ENCODE measurements at places on chromosomes 5 and 9. TPM values are rescaled to one million over a fixed set of nuclear protein-coding genes. Genes with fewer than 3 reads are reported as not detected.

GKAP1 gene
- total RNA-seq: 11.3 TPM

PCDHB8 gene
- total RNA-seq: 4.9 TPM

FOXD4L4 gene
- 0.25 TPM for total RNA-seq

CA9 gene
- total RNA-seq: 0.98 TPM

LPAR1 gene
- total RNA-seq: 13.0 TPM

FOXD4L5 gene
- not detected for total RNA-seq

AQP7 gene
- not detected for total RNA-seq

TNFSF15 gene
- total RNA-seq: under 0.01 TPM

ENTPD2 gene
- total RNA-seq: 0.25 TPM

DELE1 gene
- 34.4 TPM for total RNA-seq

IFNK gene
- total RNA-seq: not detected

CORO2A gene
- 4.2 TPM for total RNA-seq

IL9 gene
- total RNA-seq: not detected

AK1 gene
- 25.3 TPM for total RNA-seq

PCDHGA10 gene
- 14.5 TPM for total RNA-seq

SPATA24 gene
- total RNA-seq: 3.7 TPM

EGFL7 gene
- 11.6 TPM for total RNA-seq

ADAMTSL1 gene
- 15.7 TPM for total RNA-seq

CMYA5 gene
- total RNA-seq: 0.74 TPM

EPB41L4B gene
- 2.0 TPM for total RNA-seq

PCDHGC4 gene
- 87.3 TPM for total RNA-seq

FAM151B gene
- 19.2 TPM for total RNA-seq

C5orf52 gene
- not detected for total RNA-seq

SLC6A19 gene
- total RNA-seq: under 0.01 TPM

ABO gene
- not detected for total RNA-seq

EMB gene
- 4.7 TPM for total RNA-seq

PRDM9 gene
- not detected for total RNA-seq

DRD1 gene
- 4.7 TPM for total RNA-seq

GLRA1 gene
- total RNA-seq: not detected

C9orf153 gene
- total RNA-seq: 0.25 TPM

APBB3 gene
- total RNA-seq: 26.6 TPM

DPYSL3 gene
- total RNA-seq: 925 TPM

PCDHGA4 gene
- 7.9 TPM for total RNA-seq

SPACA9 gene
- 2.5 TPM for total RNA-seq

DOCK2 gene
- total RNA-seq: 2.0 TPM

CDKN2A gene
- 1.5 TPM for total RNA-seq

NR5A1 gene
- total RNA-seq: not detected

IL3 gene
- not detected for total RNA-seq

MLANA gene
- total RNA-seq: not detected

ADGRD2 gene
- total RNA-seq: 0.25 TPM

B4GALT1 gene
- 2.2 TPM for total RNA-seq

FGD3 gene
- 18.7 TPM for total RNA-seq
